Esophagus squamous epithelium (tissue), 5 donors: ENCODE measurements at places on chromosomes 2 and 18. TPM values are rescaled to one million over a fixed set of nuclear protein-coding genes. Genes with fewer than 3 reads are reported as not detected.

The KCNS3 gene
- 11.3 TPM for total RNA-seq

GRCh38 chr2:118812552-118812951 is 34.9 kb downstream of the EN1 start:
- H3K27me3 ChIP-seq = no peaks in the 10 kb centered on the region
- H3K27ac ChIP-seq = no peak overlapping the region
- H3K36me3 ChIP-seq = no peaks in the 10 kb centered on the region
- H3K4me3 ChIP-seq = no peak overlapping the region

The MPP4 gene
- not detected for total RNA-seq

- no peaks in the 10 kb centered on the region for H3K27me3 ChIP-seq
- no peaks in the 10 kb centered on the region for H3K4me1 ChIP-seq
- H3K36me3 ChIP-seq = no peaks in the 10 kb centered on the region
- no peak for DNase-seq
- no peak overlapping the region for H3K27ac ChIP-seq
- no peak overlapping the region for H3K4me3 ChIP-seq
Measured at GRCh38 chr2:116023026-116023425, 1580.6 kb downstream of the DPP10 start.

The UPP2 gene
- not detected for total RNA-seq

The SULT1C4 gene
- total RNA-seq = 1.2 TPM

The RAB10 gene
- total RNA-seq = 297 TPM

DNA sequence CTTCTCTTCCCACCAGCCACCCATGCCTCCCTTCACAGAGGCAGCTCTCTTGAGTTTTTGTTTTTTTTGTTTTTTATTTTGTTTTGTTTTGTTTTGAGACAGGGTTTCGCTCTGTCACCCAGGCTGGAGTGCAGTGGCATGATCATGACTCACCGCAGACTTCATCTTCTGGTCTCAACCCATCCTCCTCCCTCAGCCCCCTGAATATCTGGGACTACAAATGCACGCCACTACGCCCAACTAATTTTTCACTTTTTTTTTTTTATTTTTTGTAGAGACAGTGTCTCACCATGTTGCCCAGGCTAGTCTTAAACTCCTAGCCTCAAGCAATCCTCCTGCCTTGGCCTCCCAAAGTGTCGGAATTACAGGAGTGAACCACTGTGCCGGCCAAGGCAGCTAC is 161.4 kb downstream of the TRABD2A start:
- no peak for DNase-seq
- no peak overlapping the region for H3K4me3 ChIP-seq
- H3K36me3 ChIP-seq = no peaks in the 10 kb centered on the region
- H3K27me3 ChIP-seq = no peaks in the 10 kb centered on the region

The CFAP221 gene
- total RNA-seq = not detected

DNA sequence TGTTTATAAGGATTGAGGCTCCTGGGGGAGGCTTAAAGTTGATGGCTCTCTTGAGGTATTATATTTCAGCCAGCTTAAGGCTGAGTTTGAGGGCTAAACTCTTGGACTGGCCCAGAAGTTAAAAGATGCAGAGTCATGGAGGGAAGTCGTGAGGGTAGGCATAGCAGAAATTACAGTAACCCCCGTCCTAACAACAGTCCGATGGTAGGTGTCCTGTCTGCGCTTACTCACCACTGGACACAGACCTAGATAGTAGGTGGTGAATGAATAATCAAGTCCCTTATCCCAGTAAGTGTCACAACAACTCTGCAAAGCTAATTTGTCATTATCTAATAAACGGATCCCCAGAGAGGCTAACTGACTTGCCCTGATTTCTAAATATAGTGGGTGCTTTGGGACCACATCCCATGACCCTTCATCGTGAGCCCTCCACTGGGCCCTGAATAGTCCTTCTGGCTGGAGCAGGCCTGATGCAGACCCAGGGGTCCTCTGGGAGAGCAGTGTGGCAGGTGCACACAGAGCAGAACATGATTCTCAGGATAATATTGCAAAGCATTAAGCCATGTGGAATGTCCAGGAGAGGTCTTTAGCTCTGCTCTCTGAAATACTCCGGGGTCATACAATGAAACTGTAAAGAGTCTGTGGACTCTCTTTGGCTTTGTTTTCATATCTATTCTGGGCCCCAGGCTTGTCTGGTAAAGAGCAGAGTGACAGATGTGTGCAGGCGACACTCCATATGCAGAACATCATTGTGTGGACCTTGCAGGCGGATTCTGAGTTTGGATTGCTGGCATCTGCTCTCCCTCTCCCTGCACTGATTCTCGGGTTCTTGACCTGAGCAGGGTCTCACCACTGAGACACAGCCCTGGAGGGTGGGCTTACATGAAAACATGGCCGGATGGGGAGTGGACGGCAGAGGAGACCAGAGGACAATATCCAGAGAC is 98.1 kb downstream of the RNF144A start:
- no peak for DNase-seq
- no peak overlapping the region for H3K27ac ChIP-seq

The CHN1 gene
- 2.1 TPM for total RNA-seq

DNA sequence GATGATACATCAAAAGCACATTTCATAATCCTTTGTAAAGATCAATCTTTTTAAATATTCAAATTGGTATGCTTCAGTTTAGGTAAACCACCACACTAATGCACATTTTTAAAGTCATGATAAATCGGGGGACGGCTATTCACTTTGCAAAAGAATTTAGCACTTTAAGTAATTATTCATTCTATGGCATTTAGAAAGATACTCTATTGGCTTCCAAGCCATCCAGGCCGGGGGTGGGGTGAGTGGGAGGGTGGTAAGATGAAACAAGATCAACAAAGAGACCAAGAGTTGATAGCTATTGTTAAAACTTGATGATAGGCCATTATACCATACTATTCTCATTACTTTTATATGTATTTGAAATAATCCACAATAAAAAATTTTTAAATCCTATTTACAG is 41.0 kb downstream of the EPG5 start:
- H3K27ac ChIP-seq = no peak overlapping the region
- no peak overlapping the region for H3K4me3 ChIP-seq
- no peaks in the 10 kb centered on the region for H3K27me3 ChIP-seq
- peaks cover 99% of the 10 kb centered on the region for H3K36me3 ChIP-seq
- no peaks in the 10 kb centered on the region for H3K4me1 ChIP-seq
